ENCODE measurements at places on chromosomes 13 and 19. TPM values are rescaled to one million over a fixed set of nuclear protein-coding genes. Genes with fewer than 3 reads are reported as not detected.
A peak's percentile ranks its signal among the peaks of the same experiment; 100 is the strongest.

FOSB gene
- not detected for total RNA-seq

PCID2 gene
- 74.5 TPM for total RNA-seq

GRCh38 chr19:31139871-31140505 is 209.2 kb downstream of the TSHZ3 start:
- DNase-seq: peak; percentile 13

DNA sequence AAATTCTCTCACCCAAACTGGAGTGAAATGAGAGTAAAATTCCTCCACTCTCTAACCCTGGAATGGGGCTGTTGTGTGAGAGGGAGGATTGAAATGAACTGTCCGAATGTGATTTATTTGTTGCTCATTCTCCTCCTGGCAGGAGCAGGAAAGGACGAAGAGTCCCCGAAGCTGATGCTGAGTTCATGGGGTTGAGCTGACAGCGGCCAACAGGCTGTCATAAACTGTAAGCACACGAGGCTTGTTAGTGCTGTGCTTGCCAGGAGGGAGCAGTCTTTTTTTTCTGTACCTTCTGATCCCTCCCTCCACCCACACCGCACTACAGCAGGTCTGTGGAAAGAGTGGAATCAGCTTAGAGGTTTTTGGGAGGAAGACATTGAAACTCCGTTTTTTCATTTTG is 33.1 kb upstream of the ZNF331 start:
- no peak for DNase-seq

GRCh38 chr19:50368649-50369570 is 3.5 kb upstream of the NAPSA start:
- peak; percentile 68 for DNase-seq

Data from MG63 (cell line).